AG08396 (cell line): ENCODE measurements at places on chromosomes 3 and 15.

GRCh38 chr15:64314456-64314855, 41.5 kb downstream of the CSNK1G1 start:
- no peak for DNase-seq

- DNase-seq, result no peak
These were observed 468.9 kb upstream of the UBE2E2 start for GRCh38 chr3:22734207-22734606.

DNA sequence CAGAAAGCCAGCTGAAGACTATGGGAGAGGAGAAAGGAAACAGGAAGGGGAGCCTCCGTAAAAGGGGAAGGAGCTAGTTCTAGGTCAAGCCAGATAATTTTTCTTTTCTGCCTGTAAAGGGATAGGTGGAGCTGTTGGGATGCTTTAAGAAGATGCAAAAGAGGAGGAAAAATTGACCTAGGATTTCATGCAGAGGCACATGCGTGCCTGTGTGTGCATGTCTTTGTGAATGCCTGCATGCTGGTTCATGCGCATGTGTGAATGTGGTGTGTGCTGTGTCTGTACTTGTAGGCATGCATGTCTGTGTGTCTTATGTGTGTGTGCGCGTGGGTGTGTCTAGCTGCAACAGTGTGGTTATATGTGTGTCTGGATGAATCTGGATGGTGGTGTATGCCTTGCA, 27.3 kb downstream of the CCDC33 start:
- DNase-seq, result no peak

GRCh38 chr15:25427861-25428260, 11.0 kb downstream of the UBE3A start:
- DNase-seq, result no peak

- no peak for DNase-seq
These were observed 8.0 kb downstream of the NFKBIZ start for GRCh38 chr3:101857301-101857741.

DNA sequence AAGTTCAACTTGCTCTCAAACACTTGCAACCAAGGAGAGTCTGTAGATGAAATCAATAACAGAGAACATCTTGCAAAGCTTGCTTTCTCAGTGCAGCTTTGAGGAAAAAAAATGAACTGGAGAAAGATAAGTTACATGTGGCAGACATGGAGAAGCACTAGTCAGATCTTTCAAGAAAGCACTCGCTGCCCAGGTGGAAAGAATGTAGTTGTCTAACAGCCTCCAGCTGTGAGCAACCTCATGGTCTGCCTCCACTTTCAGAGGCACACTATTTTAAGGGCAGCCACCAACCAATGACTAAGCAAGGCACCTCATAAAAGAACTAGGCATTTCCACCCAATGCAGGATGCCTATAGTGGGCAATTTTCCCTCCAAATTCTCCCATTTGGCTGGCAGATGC, 125.4 kb upstream of the CPNE4 start:
- DNase-seq, result no peak

DNA sequence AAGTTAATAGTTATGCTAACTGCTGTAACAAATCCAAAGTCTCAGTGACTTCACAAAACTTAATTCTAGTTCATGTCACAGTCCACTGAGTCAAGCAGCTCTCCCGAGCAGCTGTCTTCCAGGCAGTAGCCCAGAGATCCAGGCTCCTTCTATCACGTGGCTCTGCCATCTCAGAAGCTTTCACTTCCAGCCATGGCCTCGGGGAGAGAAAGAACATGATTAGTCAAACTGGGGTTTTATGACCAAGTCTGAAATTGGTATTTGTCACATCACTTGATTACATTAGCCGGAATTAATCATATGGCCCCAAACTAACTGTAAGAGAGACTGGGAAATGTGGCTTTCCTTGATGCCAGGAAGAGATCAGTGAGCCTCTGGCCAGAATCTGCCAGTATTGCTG, 70.2 kb upstream of the DGKG start:
- DNase-seq, result peak; percentile 61

GRCh38 chr3:12969486-12969885, 103.7 kb downstream of the IQSEC1 start:
- DNase-seq, result no peak

DNA sequence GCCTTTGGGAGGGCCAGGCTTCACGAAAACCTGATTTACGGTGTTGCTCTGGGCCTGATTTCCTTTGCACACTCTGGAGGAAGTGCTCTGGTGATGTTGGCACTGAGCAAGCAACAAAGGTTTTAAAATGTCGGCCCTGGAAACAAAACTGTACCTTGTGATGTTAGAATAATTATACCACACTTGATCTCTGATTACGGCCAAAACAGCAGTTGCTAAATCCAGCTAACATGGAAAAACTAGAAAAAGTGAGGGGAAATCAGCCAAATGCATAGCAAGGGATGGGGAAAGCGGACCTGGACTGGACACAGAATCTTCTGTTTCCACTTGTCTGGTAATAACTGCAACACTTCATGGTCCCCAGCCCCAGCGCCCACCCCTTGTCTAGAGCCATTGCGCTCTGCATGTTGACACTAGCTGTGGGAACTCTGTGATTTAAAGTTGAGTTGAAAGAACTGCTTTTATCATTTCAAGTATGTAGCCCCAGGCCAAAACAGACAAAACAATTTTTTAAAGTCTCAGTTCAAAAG, 120.1 kb downstream of the VGLL4 start:
- DNase-seq, result no peak

DNA sequence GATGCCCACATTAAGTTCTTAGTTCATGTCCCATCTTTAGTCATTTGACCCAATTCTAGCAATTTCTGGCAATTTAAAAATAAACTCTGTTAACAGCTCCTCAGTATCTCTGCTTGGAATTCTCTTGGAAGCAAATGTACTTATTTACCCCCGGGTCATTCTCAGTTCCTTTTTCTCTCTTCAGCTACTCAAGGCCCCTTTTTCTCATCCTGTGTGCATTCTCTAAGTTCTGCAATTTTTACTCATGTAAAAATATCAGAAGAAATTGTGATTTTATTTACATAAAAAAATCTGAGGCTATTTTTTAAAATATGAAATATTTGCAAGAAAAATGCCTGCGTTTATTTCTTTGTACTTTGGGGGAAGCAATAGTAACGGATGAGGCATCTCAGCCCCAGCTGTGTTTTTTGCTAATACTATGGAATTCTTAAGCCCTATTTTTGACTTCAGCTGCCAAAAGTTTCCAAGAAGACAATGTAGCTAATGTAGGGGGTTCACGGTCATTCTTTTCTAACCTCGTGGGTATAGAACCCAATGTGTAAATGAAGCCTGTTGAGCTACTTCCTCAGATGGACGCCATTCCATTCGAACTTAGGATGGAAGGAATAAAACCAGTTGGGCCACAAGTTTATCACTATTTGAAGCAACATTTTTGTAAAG, 20.0 kb downstream of the CERS3 start:
- no peak for DNase-seq

DNA sequence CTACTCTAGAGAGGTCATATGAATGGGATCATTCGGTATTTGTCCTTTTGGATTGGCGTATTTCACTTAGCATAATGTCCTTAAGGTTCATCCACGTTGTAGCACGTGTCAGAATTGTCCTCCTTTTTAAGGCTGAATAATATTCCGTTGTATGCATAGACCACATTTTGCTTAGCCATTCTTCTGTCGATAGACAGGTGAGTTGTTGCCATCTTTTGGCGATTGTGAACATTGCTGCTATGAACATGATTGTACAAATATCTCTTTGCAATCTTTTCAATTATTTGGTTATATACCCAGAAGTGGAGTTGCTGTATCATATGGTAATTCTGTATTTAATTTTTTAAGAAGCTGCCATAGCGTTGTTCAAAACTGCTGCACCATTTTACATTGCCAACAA, 52.4 kb upstream of the GOLGA8J start:
- DNase-seq, result no peak

DNA sequence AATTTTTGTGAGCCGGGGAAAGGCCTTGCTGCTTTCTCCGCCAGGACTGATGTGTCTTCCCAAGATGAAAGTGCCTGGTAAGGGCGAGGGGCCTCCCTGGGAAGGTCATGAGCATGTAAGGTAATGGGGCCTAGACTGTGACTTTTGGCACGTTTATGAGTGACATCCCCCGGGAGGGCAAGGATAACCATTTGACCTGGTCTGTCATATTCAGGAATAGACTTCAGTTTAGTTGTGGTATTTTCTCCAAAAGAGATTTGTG, 631 bp upstream of the CNBP start:
- peak; percentile 29 for DNase-seq

DNA sequence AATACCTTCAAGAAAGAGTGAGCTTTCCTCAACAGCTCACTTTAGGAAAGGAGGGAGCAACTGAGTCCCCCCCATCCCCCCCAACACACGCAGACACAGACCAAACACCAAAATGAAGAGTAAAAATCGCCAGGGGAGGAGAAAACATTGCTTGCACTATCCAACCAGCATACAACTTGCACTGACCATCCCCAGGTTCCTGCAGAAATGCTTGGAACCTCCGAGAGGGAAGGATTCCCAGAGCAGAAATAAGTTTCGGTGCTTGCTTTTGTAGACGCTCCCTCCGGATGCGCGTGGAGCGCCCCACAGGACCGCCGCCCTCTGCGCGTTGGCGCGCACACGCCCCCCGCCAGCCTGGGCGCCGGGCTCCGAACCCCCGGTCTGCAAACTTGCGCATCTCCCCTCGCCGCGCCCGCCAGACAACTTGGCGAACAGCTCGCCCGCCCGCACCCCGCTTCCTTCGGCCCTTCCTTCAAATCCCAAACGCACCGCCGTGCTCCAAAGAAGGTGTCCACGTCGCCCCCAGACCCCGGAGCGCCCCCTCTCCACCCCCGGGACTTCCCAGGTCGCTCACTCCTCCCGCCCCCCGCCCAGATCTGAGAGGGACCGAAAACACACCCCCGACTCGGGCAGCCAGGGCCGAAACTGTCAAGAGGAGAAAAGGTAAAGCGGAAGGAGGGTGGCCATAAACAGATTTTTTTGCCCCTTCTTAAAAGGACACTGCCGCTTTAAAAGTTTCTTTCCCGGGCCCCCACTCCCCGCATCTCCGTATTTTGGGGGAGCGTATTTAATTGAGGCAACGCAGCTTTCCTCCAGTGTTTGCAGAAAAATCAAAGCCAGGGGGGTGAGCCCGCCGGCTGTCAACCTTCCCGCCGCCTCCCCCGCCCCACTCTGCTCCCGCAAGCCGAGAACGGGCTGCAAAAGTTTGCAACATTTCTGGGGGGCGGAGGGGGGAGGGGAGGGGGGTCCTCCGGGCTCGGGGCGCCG, 859 bp downstream of the RORA start:
- DNase-seq, result peak; percentile 30

DNA sequence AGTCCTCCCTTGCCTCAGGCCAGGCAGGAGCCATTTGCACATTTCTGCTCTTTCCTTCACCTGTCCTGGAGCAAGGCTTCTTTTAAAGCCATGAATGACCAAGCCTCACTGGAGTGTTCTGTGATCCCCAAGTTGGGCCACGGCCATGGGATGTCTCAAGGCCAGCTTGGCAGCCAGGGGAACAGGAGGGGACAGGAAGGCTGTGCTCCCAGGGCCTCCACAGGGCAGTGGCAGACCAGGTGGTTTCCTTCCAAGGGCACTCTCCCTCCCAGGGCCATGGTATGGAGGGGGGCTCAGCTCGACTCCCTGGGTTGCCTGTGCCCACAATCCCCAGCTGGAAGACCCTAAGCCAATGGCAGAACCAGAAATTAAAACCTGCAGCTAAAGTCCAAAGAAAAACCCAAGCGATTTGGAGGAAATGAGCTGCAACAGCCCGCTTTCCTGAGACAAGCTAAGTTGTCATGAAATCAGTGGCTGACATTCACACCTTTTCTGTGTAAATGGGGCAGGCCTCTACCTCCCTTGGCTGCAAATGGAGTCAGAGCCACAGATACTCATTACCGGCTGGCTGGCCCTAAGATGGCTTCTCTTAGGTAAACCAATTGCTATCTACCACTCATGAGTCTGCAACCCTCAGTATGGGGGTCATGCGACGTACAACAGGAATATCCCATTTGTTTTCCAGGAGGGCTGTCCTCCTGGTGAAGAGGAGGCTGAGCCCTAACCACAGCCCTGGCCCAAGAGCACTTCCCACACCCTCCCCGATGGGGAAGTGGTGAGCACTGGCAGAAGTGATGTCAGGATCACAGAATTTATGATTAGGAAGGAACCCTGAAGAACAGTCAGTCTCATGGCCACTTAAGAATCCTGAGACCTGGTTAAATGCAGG, 83.3 kb downstream of the SNRK start:
- no peak for DNase-seq

DNA sequence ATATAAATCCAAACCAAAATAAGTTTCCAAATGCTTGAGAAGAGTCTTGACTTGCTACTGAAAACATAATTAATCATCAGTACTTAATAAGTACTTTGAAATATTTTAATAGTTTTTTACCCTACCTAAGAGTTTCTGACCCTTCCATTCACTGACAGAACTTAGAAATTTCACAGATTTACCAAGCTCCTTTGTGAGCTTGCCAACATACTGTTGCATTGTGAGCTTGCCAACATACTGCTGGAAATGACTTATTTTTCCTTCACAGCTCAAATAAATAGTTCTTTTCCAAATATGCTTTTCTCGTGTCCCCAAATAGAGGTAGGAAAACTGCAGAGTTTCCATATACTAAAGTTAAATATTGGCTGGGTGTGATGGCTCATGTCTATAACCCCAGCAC, 9.6 kb upstream of the AADAC start:
- no peak for DNase-seq

GRCh38 chr3:10524270-10524669, 18.9 kb upstream of the ATP2B2 start:
- DNase-seq, result no peak

- no peak for DNase-seq
These were observed 12.1 kb downstream of the TGFBR2 start for GRCh38 chr3:30618526-30618925.
